CD4-positive, CD25-positive, alpha-beta regulatory T cell (primary cell): ENCODE measurements at places on chromosomes 2 and 18.

DNA sequence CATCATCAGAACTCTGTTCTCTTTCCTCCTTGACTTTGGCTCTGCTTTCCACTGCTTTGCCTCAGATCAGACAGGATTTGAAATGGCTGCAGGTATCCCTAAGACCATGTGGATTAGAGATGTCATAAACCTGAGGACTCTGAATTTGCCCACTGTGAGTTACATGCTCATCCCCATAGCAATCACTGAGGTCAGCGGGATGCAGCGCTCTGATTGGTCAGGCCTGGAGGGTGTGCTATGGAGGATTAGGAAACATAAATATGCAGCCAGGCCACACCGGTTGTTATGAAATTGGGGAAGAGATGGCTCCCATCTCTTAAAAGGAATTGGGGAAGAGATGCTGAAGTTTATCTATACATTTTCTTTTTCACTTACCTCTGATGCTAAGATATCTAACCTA, 73.7 kb upstream of the DNAJC10 start:
- no peaks in the 10 kb centered on the region for H3K4me1 ChIP-seq
- DNase-seq = peak; percentile 35
- H3K4me3 ChIP-seq = no peak overlapping the region
- H3K27me3 ChIP-seq = no peaks in the 10 kb centered on the region
- no peaks in the 10 kb centered on the region for H3K36me3 ChIP-seq
- H3K27ac ChIP-seq = no peak overlapping the region

DNA sequence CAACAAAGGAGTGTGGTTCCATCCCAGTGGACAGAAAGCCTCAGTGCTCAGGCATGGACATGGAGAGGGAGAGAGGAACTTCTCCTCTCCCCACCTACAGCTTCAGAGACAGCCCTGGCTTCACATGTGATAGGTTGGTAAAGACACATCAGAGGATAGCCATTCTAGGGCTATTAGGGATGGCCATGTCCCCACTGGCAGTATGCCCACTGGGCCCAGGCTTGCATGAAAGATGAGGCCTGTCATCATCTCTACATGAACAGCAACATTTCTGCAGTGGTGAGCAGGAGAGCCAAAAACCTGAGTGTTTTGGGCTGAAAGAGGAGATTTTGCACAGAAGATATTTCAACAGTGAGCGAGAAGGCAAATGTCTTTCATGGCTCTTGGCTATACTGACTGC, 517.2 kb downstream of the NR4A2 start:
- H3K36me3 ChIP-seq = no peaks in the 10 kb centered on the region
- no peaks in the 10 kb centered on the region for H3K27me3 ChIP-seq
- no peak for DNase-seq
- H3K27ac ChIP-seq = no peak overlapping the region

GRCh38 chr18:35876243-35876642, 96.2 kb upstream of the RMP24 start:
- H3K36me3 ChIP-seq = no peaks in the 10 kb centered on the region
- H3K4me3 ChIP-seq = no peak overlapping the region
- no peak for DNase-seq
- H3K27ac ChIP-seq = no peak overlapping the region
- H3K27me3 ChIP-seq = peaks cover 5% of the 10 kb centered on the region

DNA sequence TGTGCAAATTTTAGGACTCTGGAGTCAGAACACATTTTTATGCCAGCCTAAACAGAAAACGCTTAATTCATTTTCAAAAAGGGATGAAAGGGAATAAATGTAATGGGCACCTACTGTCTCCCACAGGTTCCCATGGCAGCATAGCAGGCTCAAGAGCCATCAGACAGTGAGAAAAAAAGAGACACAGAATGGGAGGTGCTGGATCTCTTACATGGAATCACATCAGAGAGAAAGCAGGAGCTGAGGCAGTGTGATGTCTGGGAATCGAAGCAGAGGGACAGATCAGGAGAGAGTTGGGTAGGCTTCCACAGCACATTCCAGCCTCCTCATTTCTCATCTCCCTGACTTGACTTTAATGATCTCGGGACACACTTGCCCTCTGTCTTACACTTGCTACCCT, 684.3 kb downstream of the KCNJ3 start:
- no peak overlapping the region for H3K4me3 ChIP-seq
- H3K36me3 ChIP-seq = no peaks in the 10 kb centered on the region
- no peaks in the 10 kb centered on the region for H3K27me3 ChIP-seq
- H3K4me1 ChIP-seq = no peaks in the 10 kb centered on the region

DNA sequence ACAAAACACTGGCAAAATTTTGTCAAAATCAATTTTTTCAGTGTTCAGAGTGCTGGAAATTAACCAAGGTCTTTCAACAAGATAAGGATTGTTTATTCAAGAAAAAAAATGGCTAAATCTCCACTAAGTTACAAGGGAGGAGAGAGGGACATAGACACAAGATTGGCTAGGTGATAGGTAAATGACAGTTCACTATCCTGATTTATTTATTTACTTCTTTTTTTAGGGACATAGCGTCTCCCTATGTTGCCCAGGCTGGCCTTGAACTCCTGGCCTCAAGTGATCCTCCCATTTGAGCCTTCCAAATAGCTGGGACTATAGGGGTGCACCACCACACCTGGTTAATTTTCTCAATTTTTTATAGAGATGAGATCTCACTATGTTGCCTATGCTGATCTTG, 3.7 kb upstream of the WDR33 start:
- no peak overlapping the region for H3K27ac ChIP-seq
- H3K36me3 ChIP-seq = no peaks in the 10 kb centered on the region

DNA sequence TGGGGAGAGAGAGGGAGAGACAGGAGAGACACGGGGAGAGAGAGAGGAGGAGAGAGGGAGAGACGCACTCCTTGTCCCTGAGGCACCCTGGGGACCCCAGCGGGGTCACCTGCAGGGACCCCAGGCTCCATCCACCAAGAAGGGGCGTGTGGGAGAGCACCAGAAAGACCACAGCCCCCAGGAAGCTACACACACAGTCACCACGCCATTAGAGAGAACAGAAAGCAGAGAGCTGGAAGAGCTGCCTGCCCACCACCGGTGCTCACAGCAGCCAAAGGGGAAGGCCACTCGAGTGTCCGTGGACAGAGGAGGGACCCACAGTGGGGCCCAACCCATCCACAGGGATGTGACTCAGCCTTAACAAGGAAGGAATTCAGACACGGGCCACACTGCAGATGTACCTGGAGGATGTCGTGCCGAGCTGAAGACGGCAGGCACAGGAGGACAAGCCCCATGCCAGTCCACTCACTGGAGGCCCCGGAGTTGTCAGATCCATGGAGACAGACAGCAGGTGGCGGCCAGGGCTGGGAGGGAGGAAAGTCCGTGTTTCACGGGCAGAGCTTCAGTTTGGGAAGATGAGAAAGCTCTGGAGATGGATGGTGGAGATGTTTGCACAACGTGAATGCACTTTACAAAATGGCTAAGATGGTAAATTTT, 11.5 kb upstream of the NFATC1 start:
- H3K27me3 ChIP-seq = peaks cover 4% of the 10 kb centered on the region
- H3K4me1 ChIP-seq = peaks cover 2% of the 10 kb centered on the region
- no peak for DNase-seq
- no peaks in the 10 kb centered on the region for H3K36me3 ChIP-seq
- H3K27ac ChIP-seq = no peak overlapping the region

- H3K36me3 ChIP-seq = no peaks in the 10 kb centered on the region
- H3K4me3 ChIP-seq = no peak overlapping the region
- no peaks in the 10 kb centered on the region for H3K4me1 ChIP-seq
- no peaks in the 10 kb centered on the region for H3K27me3 ChIP-seq
- no peak overlapping the region for H3K27ac ChIP-seq
- DNase-seq = no peak
Measured at GRCh38 chr18:21264651-21265050, 22.6 kb downstream of the GREB1L start.

- peaks cover 7% of the 10 kb centered on the region for H3K4me1 ChIP-seq
- DNase-seq = no peak
- H3K4me3 ChIP-seq = no peak overlapping the region
Measured at GRCh38 chr2:86241611-86242010, 42.4 kb downstream of the MRPL35 start.

DNA sequence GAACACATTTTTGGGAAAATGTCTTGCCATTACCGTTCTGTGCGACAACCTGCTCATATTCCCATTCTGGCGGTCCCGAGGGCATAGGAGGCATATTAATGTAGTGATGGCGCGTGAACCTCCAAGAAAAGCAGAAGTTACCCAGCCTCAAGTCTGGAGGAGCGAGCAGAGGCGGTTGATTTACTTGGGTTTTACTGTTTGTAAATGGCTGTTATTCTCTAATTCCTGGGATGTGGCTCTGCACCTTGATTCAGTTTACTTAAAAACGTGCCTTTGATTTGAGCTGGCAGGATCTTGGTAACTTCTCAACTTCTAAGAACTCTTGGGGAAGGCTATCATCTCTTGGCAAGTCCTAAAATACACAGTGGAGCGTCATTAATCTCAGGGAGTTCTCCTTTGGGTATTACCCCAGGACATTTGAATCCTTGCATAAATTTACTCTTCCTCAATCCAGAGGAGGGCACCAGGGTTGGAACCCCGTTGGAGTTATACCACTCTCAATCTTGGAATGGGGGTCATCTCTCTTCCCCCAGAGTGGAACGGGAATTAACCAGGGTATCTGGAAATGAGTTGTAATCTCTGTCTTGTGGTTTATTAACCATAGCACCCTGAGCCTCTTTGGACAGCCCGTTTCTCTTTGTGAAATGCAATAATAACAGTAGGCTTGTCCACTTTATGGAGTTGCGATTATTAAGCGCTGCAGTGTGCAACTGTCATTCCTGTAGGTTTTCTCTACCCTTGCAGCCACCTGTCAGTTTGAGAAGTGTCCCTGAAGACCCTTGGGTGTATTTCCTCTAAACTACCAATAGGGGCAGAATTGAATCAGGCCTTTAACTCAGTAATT, 2.1 kb downstream of the HK2 start:
- H3K27ac ChIP-seq = no peak overlapping the region
- peak overlapping the region; percentile 79 for H3K4me3 ChIP-seq
- peak; percentile 70 for DNase-seq

DNA sequence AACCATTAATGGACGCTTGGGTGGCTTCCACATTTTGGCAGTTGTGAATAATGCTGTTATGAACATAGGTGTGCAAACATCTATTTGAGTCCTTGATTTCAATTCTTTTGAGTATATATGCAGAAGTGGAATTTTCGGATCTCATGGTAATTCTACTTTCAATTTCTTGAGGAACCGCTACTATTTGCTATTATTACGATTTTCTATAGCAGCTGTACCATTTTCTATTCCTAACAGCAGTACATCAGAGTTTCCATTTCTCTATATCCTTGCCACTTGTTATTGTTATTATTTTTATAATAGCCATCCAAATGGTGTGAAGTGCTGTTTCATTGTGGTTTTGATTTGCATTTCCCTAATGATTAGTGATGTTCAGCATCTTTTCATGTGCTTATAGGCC, 69.5 kb downstream of the KIF5C start:
- DNase-seq = no peak
- no peak overlapping the region for H3K4me3 ChIP-seq
- no peaks in the 10 kb centered on the region for H3K4me1 ChIP-seq
- peaks cover 5% of the 10 kb centered on the region for H3K36me3 ChIP-seq

- H3K4me1 ChIP-seq = no peaks in the 10 kb centered on the region
- DNase-seq = no peak
- no peak overlapping the region for H3K4me3 ChIP-seq
- H3K27ac ChIP-seq = no peak overlapping the region
- no peaks in the 10 kb centered on the region for H3K36me3 ChIP-seq
- H3K27me3 ChIP-seq = no peaks in the 10 kb centered on the region
Measured at GRCh38 chr18:51668101-51668500, 470.6 kb upstream of the MEX3C start.

- H3K4me1 ChIP-seq = no peaks in the 10 kb centered on the region
- no peak overlapping the region for H3K4me3 ChIP-seq
- H3K27me3 ChIP-seq = peaks cover 10% of the 10 kb centered on the region
- H3K27ac ChIP-seq = no peak overlapping the region
Measured at GRCh38 chr18:59987102-59987501, 87.3 kb downstream of the PMAIP1 start.

DNA sequence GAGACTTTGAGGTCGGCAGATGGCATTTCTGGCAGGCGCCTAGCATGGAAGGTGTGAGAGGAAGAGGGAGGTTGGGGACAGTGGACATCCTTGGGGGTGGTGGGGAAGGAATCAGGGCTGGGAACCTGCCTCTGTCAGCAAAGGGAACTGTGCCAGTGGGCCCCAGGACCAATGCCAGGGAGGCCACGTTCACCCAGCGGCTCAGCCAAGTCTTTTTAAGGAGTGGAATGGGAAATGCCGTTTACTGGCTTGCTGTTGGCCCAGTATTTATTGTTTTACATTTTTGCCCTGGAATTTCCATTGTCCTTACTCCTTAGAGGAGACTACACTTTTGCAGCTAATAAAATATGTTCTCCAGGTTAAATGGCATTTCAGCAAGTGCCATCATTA, 135.2 kb downstream of the MCFD2 start:
- no peak overlapping the region for H3K4me3 ChIP-seq
- peaks cover 3% of the 10 kb centered on the region for H3K27me3 ChIP-seq
- DNase-seq = no peak
- H3K36me3 ChIP-seq = no peaks in the 10 kb centered on the region
- H3K4me1 ChIP-seq = no peaks in the 10 kb centered on the region

- H3K4me3 ChIP-seq = no peak overlapping the region
- no peaks in the 10 kb centered on the region for H3K36me3 ChIP-seq
- H3K4me1 ChIP-seq = peaks cover 3% of the 10 kb centered on the region
- DNase-seq = no peak
- H3K27me3 ChIP-seq = peaks cover 9% of the 10 kb centered on the region
- H3K27ac ChIP-seq = no peak overlapping the region
Measured at GRCh38 chr2:13003500-13003899, 286.8 kb downstream of the TRIB2 start.

DNA sequence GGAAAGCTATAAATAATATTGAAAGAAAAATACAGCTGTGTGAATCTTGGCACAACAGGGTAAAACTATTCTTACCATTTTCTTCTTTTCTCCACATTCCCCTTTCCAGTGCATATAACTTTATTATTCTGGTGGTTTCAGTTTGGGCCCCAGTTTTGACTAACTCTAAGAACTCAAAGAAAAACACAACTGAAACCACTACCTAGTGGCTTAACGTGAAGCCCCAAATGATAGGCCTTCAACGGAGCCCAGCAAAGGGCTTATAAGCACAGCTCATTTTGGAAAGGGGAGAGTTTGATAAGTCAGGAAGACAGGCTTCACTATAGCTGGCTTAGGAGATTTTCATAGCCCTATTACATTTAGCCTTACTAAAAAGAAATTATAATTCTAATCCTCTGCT, 62.4 kb downstream of the PPP1R1C start:
- no peak overlapping the region for H3K4me3 ChIP-seq
- no peak overlapping the region for H3K27ac ChIP-seq
- no peaks in the 10 kb centered on the region for H3K36me3 ChIP-seq

GRCh38 chr2:98793275-98793674, 62.3 kb upstream of the MGAT4A start:
- H3K4me3 ChIP-seq = no peak overlapping the region
- no peaks in the 10 kb centered on the region for H3K4me1 ChIP-seq
- no peaks in the 10 kb centered on the region for H3K36me3 ChIP-seq
- H3K27ac ChIP-seq = no peak overlapping the region
- H3K27me3 ChIP-seq = no peaks in the 10 kb centered on the region
